GM12892 (cell line): ENCODE measurements at places on chromosomes 5 and 9.
A peak's percentile ranks its signal among the peaks of the same experiment; 100 is the strongest.

GRCh38 chr5:133914434-133914833, 54.0 kb downstream of the C5orf15 start:
- no peak for DNase-seq

GRCh38 chr9:32456564-32456963, 69.4 kb downstream of the RIGI start:
- DNase-seq, result no peak

DNA sequence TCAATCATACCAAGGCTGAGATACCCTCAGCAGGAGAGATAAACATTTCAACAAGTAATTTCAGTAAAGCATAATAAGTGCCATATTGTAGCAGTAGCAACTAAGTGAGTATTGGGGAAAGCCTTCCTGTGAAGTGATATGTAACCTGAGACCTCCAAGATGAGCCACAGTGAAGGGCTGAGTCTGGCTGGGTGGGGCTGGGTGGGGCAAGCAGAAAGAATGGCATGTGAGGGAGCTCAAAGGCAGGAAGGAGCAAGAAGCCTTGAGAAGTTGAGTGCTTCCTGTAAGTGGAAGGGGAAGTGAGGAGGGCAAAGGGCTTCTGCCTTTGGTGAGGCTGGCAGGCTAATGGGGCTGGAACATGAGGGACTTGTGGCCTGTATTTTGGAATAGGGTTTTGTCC, 19.7 kb upstream of the ASTN2 start:
- DNase-seq, result no peak

- DNase-seq, result no peak
Observed at GRCh38 chr9:137058521-137059234, 4.8 kb upstream of the ENTPD2 start.

GRCh38 chr5:73633060-73633459, 7.1 kb downstream of the ARHGEF28 start:
- DNase-seq, result no peak

DNA sequence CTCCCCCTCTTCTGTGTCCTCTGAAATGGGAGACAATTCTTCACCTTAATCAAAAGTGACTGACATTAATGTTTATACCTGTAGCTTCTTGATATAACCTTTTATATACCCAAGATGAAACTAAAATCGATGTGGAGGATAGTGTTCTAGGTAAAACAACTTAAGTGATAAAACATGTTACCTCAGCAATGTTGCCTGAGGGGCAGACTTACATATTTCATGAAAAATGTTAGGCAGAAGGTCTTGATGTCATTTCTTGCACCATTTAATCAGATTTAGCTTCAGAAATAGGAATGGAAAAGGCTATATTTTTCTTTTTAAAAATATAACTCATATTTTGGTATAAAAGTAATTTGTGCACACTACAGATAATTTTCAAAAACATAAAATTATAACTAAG, 22.7 kb upstream of the MACIR start:
- DNase-seq, result no peak

DNA sequence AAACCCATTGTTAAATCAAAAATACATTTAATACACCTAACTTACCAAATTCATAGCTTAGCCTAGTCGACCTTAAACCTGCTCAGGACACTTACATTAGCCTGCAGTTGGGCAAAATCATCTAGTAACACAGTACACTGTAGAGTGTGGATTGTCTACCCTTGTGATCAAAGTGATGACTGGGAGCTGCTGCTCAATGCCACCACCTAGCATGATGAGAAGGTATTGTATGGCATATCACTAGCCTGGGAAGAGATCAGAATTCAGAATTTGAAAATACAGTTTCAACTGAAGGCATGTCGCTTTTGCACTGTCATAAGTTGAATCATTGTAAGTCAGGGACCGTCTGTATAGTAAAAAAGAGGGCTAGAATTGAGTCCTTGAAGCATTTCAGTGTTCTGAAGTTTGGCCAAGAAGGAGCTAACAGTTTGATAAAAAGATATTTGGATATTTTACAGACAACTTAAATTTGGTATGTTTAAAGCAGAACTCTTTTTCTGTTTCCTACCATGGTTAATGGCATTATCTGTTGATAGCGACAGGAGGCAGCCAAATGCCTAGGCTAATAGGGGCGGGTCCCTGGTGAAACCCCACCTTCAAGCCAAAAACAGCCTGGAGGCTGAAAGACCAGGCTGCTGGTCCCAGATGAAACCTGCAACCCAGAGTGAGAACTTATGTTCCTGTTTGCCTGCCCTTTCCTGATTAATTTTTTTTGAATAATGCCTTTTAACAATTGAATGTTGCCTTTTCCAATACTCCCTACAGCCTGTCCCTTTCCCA, 23.0 kb downstream of the SMIM15 start:
- DNase-seq, result no peak

- DNase-seq, result no peak
Observed at GRCh38 chr5:34628373-34628772, 27.8 kb upstream of the RAI14 start.

GRCh38 chr9:130756455-130757152, 63.0 kb downstream of the EXOSC2 start:
- DNase-seq, result no peak

- peak; percentile 32 for DNase-seq
Observed at GRCh38 chr5:32489791-32490562, 45.4 kb upstream of the ZFR start.
